Activated T-helper 17 cell treated with anti-CD3 and anti-CD28 coated beads, Interleukin-2, amount 50 U/mL, for 72 hours (primary cell): ENCODE measurements at places on chromosomes 11 and 22.

- no peak for ATAC-seq
These were observed 73.4 kb upstream of the YWHAH start for GRCh38 chr22:31870890-31871289.

DNA sequence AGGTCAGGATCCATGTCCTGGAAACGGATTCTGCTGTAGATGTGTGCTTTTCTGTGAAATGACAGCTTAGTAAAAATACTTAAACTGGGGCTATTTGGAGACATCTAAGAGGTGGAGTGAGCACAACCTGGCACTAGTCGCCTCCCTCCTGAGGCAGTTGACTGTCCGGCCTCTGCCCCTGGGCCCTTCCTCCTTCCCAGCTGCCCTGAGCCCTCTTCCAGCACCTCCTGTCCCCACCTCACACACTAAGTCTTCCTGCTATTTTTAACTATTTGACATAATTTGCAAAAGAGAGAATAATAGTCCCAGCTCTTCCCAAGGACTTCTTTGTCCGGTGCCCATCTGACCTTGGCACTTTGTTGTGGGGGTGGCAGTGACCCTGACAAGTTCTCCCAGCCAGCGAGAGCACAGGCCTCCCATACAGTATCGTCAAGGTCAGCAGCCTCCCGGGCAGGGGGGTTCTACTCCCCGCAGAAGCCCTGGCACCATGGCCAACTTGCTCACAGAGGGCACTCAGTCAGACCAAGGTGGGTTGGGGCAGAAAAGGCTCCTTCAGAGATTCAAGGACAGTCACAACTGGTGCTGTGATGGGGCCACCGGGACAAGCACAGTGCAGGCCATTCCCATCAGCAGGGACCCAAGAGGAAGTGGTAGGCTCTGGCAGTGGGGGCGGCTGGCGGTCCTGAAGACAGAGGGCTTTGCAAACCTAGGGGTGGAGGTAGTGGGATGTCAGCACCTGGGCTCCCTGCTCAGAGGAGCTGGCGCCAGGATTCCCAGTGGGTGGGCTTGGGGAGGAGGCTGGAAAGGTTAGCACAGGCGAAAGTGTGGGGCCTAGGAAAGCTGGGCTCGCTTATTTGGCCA, 5.5 kb upstream of the NEAT1 start:
- no peak for ATAC-seq

DNA sequence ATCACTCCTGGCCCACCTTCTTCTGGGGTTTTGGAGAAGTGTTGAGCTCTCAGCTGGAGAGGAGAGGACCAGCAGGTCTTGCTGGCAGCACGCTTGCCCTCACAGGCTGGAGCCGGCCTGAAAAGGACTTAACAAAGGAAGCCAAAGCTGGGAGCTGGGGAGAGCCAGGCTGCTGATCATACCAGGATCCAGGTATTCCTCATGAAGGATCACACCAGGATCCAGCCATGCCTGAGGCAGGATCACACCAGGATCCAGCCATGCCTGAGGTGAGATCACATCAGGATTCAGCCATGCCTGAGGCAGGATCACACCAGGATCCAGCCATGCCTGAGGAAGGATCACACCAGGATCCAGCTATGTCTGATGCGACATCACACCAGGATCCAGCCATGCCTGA, 17.0 kb downstream of the MRGPRD start:
- peak; percentile 35 for ATAC-seq

GRCh38 chr22:31695423-31695822, 33.4 kb upstream of the PISD start:
- ATAC-seq = no peak

- ATAC-seq = peak; percentile 28
These were observed 46.1 kb upstream of the PRDM11 start for GRCh38 chr11:45100339-45100738.

DNA sequence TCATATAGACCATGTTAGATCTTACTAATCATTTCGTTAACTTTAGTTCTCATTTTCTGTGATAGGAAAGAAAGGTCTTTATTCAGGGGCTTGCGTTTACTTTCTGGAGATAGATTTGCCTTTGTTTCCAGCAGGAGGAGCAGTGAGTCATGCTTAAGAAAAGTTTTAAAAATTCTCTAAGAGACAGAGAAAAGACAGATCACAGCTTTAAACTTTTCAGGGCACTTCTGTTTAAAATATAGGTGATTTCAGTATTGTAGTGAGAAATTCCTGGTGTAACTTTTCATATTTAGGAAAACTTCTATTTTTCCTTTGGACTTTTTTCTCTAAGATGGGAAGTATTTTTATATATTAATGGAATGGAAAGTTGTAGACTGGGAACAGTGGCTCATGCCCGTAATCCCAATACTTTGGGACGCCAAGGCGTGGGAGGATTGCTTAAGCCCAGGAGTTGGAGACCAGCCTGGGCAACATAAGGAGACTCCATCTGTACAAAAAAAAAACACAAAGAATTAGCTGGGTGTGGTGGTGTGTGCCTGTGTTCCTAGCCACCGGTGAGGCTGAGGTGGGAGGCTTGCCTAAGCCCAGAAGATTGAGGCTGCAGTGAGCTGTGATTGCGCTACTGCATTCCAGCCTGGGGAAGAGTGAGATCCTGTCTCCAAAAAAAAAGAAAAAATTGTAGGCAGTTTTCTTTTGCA, 60.3 kb downstream of the ATXN10 start:
- no peak for ATAC-seq

DNA sequence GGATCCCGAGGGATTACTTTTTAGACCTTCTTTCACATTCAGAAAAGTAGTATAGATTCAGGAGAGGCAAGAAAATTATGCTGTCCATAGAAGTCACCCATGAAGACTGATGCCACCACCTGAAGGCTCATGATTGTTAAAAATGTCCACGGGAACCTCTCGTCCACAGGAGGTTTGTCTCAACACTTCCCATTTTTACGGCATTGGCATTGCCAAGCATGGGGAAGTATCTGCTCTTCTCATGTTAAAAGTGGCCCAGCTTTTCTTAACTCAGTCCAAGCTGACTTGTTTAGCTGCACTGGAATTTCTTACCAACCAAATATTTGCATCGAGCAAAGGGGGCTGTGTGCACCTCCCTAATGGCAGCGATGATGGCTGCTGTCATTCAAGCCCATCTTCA, 9.6 kb downstream of the CDPF1 start:
- no peak for ATAC-seq

GRCh38 chr11:131470216-131470925, 100.0 kb downstream of the NTM start:
- no peak for ATAC-seq

GRCh38 chr22:19275919-19276600, 15.5 kb downstream of the CLTCL1 start:
- no peak for ATAC-seq

DNA sequence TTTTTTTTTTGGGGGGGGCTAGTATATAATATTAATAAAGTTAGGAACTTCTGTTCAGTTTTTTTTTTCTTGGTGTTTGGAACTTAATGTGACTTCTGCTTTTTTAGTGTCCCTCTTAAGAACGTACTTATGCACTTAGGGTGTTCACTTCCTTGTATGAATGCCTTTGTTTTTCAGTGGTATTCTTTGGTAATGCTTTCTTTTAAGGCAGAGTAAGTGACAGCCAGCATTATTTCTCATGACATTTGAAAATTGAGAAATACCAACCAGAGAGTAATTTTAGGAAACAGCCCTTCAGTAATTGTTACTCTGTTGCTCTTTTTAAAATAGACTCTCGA, 2.4 kb downstream of the GRK3 start:
- ATAC-seq = no peak

GRCh38 chr11:119778391-119779194, 49.6 kb upstream of the NECTIN1 start:
- ATAC-seq = no peak

DNA sequence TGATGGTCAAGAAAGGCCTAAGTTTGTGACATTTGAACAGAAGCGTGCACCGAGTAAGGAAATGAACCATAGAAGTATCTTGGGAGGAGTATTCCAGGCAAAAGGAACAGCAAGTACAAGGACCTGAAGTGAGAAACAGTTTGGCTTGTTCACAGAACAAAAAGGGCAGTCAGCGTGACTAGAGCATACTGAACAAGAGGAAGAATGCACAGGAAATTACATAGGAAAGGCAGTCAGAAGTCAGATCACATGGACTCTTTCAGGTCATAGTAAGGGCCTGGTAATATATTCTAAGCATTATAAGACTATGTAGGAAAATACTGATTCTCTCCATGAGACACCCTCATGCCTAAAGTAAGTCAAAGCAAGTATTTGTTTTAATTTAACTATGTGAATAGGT, 52.3 kb upstream of the GAB2 start:
- no peak for ATAC-seq

DNA sequence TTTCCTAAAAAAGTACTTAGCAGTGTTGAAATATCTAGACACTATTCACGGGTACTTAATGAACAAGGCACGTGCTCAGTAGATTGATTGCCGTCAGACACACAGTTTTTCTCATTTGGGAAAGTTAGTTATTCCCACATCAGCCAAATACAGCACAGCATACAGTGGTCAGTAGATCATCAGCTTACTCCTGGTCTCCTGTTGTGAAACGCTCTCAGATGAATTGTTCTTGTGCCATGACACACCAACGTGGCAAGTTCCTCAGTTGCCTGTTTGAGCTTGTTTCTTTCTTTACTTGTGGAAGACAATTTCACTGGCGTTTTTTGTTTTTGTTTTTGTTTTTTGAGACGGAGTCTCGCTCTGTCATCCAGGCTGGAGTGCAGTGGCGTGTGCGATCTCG, 8.6 kb downstream of the TAB1 start:
- no peak for ATAC-seq

DNA sequence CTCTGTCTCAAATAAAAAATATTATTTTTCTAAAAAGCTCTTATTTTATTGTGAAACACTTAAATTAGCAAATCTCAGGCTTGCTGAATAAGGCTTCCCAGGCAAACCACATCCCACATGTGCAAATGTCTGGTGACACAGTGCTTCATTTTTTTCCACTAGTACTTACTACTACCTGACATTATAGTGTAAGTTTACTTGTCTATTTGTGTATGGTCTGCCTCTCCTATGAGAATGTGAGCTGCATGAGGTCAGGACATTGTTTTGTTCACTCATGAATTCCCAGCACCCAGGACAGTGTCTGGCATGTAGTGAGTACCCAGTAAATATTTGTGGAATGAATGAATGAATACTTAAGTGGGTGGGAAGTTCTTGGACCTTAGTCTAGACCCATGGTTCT, 103.1 kb downstream of the PTPRJ start:
- no peak for ATAC-seq

GRCh38 chr22:37932821-37933578, 20.4 kb downstream of the C22orf23 start:
- no peak for ATAC-seq

GRCh38 chr11:68842427-68843051, 823 bp upstream of the CPT1A start:
- ATAC-seq = no peak

DNA sequence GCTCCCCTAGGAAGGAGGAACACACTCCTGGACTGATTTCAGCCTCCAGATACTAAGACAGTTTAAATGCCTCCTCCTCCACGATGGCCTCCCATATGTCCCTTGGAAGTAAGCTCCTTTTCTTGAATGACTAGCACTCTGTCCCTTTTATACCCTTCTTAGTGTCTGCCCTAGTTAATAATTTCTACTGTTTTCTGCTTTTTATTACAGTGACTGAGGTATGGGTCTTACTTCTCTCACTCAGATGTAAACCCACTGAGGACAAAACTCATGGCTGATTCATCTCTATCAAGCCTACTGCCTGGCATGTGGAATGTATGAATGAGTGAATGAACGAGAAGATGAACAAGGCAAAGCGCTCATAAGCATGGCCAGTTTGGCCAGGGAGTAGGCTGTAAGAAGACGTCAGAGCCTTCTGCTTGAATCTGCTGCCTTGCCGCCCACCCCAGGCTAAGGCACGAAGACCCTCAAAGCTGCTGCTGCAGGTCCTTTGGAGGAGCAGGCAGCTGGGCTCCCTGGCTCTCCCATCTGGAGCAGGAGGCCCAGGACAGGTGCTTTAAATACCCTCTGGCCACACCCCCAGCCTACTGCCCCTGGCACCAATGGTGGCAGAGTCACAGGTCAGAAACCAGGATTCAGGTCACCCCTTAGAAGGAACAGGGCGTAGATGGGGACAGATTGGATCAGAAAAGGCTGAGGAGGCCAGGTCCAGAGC, 8.2 kb upstream of the PGA3 start:
- no peak for ATAC-seq

DNA sequence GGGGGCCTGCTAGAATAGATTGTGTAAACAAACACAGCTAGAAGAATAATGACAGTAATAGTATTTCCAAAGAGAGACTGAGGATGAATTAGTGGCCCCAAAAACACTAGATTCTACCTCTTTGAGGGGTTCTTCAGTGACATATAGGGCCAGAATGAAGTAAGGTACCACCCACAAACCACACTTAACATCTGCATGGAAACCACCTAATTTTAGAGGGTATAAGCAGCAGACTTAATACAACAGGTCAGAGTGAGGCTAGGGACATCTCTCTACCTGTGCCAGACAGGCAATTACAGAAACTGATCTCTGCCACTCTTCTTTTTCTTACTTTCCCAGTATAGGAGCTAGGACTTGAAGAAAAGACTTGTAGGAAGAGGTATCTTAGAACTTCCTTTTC, 20.1 kb downstream of the ELP4 start:
- ATAC-seq = no peak

DNA sequence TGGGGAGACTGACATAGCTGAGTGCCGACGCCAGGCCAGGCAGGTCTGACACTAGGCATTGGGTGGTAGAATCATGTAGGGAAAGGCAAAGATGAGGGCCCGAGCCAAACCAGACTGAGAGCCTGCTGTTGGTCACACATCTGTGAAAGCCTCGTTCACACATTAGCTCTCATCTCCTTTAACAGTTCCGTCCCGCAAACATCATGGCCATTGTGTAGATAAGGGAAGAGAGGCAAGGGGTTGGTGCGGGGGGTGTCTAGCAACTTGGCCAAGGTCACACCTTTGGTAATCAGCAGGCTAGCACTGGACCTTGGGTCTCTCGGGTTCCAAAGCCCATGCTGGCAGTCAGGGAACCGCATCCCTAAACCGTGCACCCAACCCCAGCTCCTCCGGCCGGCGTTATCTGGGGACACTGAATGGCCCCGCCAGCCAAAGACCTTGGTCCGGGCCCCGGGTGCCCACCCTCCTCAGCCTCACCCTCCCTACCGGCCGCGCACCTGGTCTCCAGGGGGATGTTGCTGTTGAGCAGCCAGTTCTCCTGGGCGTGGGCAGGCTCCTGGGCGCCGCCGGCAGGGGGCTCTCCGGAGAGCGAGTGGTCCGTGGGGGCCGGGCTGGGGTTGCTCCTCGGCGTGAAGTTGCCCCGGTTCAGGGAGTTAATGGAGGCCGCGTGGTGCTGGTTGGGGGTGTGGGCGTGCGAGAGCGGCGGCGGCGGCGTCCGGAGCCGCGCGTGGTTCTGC, 328.3 kb upstream of the NARS2 start:
- ATAC-seq = no peak

GRCh38 chr11:75188671-75189070, 37.8 kb downstream of the SLCO2B1 start:
- ATAC-seq = no peak

GRCh38 chr11:6637871-6638270, 17.7 kb downstream of the DCHS1 start:
- ATAC-seq = no peak

- no peak for ATAC-seq
These were observed 40.8 kb downstream of the SLC5A1 start for GRCh38 chr22:32083814-32084213.

GRCh38 chr11:76637491-76638269, 32.9 kb downstream of the LRRC32 start:
- no peak for ATAC-seq

- no peak for ATAC-seq
These were observed 3.2 kb upstream of the SYT13 start for GRCh38 chr11:45289369-45289768.
